ENCODE measurements at places on chromosomes 1 and 21.

- no peak for DNase-seq
Measured at GRCh38 chr1:3135744-3136455, 66.9 kb downstream of the PRDM16 start.

DNA sequence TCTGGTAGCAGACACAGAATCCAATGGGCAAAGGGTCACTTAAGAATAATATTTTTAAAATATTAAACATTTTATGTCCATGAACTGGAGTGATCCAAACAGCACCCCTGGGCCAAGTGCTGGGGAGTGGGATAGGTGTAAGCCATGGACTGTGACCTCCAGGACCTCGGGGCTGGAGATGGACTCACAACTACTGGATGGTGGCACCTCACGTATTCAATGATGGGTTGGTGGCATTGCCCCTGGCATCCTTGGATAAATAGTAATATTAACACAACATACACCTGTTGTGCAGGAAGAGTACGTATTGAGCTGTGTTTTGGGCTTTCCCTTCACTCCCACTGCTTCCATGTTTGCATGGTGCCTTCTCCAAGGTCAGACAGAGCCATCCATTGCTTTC is 39.3 kb upstream of the TENT5C start:
- no peak for DNase-seq

DNA sequence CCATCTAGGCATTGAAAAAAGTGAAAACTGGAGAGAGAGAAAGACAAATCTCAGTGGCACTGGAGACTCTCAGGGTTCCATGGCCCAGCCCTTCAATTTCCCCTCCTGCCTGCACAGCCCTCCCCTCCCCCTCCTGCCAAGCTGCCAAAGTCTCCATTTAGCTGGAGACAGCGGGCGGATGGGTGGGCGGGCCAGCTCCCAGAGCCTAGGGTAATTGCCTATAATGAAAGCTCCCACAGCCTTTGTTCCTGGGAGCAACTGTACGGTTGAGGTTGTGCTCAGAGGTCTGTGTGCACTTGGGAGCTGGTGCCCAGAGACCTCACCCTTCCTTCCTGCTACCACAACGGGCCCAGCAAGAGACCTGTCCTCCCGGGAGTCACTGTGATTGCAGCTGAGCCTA is 89.6 kb downstream of the NAV1 start:
- DNase-seq, result no peak

- DNase-seq, result no peak
Measured at GRCh38 chr1:205286335-205286950, 35.1 kb downstream of the NUAK2 start.

DNA sequence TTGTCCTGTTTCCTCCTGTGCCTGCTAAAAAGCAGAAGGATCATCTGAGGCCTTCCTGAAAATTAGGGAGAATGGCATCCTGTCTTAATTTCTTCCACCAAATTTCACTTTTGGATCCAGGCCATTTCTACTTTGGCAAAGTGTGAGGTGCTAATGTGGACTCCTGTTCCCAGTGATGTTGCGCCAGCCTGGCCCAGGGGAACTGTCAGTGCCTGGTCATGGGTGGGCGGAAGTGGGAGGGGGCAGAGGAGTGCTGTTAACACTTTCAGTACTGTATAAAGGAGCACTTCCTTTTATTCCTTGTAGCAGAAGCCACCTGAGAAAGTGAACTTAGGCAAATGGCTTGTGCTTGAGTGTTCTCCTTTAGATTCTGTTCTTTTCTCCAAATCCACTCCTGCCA is 19.9 kb downstream of the ELAPOR1 start:
- peak; percentile 88 for DNase-seq

GRCh38 chr21:46095814-46096595 is 1.9 kb upstream of the COL6A2 start:
- no peak for DNase-seq

GRCh38 chr1:227228201-227228600 is 90.1 kb downstream of the CDC42BPA start:
- DNase-seq, result no peak

- DNase-seq, result no peak
Measured at GRCh38 chr1:113391649-113392271, 1.4 kb downstream of the MAGI3 start.

GRCh38 chr1:186627019-186627418 is 53.2 kb downstream of the PTGS2 start:
- no peak for DNase-seq

- no peak for DNase-seq
Measured at GRCh38 chr1:177392336-177392735, 221.6 kb downstream of the BRINP2 start.

DNA sequence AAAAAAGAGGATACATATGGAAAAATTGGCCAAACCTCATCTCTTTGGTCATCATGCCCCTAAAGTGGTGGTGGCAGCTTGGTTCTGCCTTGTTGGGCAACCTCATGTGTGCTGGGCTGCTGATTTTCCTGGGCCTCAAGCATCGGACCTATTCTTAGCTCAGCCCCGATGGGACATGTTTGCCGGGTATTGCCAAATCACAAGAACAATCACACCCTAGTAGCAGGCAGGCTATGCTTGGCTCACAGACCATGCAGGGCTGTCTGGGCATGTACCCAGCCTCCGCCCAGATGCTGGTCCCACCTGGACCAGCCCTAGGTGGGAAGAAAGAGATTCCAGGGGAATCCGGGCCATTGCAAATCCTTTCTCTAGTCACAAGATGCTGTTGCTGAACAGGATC is 189.4 kb upstream of the FGGY start:
- peak; percentile 73 for DNase-seq

DNA sequence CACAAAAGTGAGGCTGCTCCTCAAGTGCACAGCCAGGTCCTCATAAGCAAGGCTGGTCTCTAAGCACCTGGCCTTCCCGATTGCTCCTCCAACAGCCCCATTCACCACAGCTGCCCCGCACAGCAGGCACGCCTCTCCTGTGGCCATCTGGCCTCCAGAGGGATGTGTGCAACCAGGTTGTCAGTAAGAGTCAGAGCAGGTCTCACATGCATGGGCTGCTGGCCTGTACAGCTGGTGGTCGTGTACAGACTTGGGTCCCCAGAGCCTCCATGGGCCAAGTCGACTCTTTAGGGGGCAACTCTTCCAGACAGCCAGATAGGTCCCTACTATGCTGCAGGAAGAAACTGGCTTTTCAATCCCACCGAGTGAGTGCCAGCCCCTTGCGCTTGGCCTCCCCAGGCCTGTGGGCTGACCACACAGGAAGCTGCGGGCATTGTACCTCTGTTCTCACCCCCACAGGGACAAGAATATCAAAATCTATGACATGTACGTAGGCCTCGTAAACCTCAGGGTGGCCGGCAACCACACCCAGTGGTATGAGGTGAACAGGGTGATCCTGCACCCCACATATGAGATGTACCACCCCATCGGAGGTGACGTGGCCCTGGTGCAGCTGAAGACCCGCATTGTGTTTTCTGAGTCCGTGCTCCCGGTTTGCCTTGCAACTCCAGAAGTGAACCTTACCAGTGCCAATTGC is 1.4 kb downstream of the PRSS38 start:
- DNase-seq, result no peak

DNA sequence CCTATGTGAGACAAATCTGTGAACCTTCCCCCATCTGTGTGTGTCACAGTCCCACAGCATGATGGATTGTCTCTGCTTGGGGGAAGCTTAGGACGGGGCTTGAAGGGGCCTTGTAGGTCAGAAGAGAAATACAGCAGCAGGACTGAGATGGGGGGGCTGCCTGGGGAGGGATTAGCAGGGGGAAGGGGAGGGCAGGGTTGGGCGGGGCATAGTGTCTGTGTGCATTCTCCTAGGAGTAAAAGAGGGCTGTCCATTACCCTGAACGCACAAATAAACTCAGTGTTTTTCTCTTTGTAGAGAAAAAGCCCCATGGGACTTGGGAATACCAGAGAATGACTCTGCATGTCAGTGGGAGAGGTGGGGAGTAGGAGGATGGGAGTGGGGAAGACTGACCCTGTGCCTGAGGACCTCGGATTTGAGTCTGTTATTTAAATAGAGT is 16.4 kb downstream of the RNF220 start:
- no peak for DNase-seq

DNA sequence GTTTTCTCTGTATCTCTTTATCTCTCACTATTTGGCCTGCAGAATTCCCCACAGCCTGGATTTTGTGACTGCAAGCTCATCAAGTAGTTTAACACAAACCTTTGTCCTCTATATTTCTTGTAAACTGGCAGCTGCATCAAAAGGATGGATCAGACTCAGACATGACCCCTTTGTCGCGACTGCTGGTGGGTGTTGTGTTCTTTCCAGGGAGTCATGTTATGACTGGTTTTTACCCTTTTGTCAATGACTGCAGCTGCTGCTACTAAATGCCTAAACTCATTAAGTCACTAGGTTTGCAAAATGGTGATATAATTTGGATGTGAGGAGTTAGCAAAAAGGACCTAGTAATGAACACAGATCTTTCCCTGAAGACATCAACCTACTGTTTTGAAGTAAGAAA is 10.2 kb upstream of the TOMM20 start:
- DNase-seq, result no peak

- DNase-seq, result no peak
Measured at GRCh38 chr21:35635261-35635660, 425.1 kb downstream of the SETD4 start.

GRCh38 chr1:28758420-28758819 is 21.7 kb downstream of the YTHDF2 start:
- no peak for DNase-seq

- DNase-seq, result no peak
Measured at GRCh38 chr1:229554886-229555621, 3.5 kb downstream of the ABCB10 start.

DNA sequence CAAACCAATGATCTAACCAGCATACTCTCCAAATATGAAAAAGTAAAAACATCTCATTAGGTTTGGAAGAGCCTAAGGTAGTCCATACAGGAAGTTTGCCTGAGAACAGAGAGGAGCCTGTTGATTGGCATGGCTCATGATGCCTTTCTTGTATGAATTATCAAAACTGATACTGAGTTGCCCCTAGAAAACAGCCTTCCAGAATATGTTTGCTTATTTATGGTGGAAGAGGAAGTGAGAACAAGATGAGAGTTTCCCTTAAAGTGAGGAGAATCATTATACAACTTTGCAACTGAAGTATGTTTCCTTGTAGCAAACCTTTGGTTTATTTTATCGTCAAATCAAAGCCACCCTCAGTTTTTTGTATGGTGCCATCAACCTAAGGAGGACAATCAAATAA is 23.8 kb upstream of the KIAA1614 start:
- no peak for DNase-seq

- no peak for DNase-seq
Measured at GRCh38 chr1:179034720-179035119, 9.0 kb downstream of the FAM20B start.

DNA sequence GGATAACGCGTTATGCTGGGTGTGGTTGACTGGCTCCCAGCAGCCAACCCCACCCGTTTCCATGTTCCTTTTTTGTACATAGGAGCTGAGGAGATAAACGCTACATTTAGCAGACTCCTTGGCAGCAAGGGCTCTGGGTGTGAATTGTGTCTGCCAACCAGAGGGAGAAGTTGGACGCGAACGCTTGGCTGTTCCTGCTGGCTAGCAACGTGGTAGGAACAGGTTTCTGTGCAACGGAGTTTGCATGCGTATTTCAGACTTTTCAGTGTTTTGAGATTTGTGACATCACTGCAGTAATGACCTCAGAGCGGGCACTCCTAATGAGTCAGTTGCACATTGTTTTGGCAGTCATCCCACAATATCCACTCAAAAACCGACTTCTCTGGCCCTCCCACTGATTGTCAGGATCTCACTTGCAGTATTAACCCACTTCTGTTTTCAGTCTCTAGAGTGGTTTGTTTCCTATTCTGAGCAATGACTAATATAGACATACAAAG is 98.7 kb upstream of the RGS1 start:
- peak; percentile 78 for DNase-seq

DNA sequence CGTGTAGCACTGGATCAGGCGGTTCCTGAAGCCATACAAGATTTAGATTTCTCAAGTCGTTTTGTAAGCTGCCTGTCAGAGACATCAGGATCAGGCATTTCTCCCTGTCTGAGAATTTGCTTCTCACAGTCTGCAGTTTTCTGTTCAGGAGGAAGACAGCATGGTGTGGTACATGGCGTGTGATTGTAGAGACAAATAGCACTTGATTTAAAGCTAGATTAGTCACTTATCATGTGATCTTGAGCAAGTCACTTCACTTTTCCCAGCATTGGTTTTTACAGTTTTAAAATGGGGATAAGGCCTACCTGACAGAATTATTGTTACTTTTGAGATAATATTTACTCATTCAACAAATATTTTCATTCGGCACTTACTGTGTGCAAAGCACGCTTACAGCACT is 63.3 kb downstream of the AK4 start:
- no peak for DNase-seq

DNA sequence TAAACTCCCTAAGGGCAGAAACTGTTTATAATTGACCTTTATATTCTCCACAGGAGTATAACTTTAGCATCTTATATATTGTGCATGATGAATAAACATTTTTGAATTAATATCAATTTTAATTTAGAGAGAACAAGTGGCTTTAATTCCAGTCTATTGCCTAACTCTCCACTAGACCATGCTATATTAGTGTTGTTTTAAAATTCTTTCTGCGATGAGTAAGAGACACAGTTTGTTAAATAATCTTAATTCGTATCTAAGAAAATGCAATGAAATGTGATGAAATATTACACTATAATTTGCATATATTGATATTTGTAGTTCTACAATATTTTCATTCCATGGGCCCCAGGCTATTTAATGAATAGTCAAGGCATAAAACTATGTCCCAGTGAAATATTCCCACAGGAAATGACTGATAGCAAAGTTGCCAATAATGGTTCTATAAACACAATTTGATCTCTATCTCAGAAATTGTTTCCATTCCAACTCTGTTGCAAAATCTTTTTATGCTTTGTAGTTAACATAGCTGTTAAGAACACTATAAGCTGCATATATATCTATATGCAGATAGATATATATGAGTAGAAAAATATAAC is 2.9 kb upstream of the SYDE2 start:
- DNase-seq, result no peak

- peak; percentile 49 for DNase-seq
Measured at GRCh38 chr1:47792779-47793178, 204.4 kb downstream of the TRABD2B start.

GRCh38 chr1:70355920-70356319 is 1.4 kb upstream of the ANKRD13C start:
- DNase-seq, result no peak

DNA sequence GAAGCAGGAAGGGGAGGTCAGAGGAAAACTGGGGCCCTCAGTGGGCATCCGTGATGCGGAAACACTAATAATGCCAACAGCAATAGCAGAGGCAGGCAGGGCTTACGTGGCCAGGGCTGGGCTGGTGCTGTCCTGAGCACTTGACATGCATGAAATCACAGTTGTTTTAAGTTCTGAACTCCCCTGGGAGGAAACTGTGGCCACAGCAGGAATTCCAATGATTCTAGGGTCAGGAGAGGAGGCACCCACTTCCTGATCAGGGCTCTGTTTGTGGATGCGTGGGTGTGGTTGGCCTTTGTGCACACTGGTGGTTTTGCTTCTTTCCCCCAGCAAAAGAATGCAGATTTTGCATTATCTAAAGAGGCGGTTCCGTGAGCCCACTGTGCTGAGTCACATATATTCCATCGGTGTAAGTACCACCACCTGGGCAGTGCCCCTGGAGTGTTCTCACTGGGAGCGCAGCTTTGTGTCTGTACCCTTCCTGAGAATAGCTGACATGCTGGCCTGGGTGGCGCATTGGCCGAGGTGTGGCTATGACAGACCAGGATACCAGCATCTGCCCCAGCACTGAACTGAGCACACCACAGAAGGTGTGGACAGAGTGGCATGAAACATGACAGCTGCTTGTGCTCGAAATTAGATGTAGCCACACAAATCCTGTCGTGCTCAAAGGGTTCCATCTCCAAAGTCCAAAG is 71.0 kb downstream of the PDE9A start:
- no peak for DNase-seq

GRCh38 chr21:26983576-26983975 is 16.7 kb upstream of the ADAMTS5 start:
- DNase-seq, result no peak

GRCh38 chr1:18957136-18957521 is 653 bp upstream of the IFFO2 start:
- no peak for DNase-seq
